ENCODE measurements at places on chromosomes 2 and 18.

GRCh38 chr2:227862227-227862740 lies 9.1 kb upstream of the DAW1 start:
- DNase-seq: peak; percentile 66

GRCh38 chr2:21044694-21045371 lies 960 bp upstream of the APOB start:
- DNase-seq: no peak

DNA sequence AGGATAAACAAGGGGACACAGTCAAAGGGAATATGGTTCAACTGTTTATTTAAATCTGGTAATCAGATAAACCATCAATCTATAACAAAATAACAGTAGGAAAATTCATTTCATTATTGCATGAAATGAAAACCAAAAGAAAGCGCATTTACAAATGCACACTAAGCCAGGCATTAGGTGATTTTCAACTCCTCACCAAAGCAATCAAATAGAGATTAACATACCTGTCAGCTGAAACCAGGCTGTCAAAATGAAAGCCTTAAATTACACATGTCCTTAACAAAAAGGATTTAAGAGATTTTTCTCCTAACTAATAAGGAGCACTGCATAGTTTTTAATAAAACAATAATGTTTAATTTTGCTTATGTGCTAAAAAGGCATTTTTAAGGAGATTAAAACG lies 23.0 kb downstream of the STK39 start:
- DNase-seq: no peak

DNA sequence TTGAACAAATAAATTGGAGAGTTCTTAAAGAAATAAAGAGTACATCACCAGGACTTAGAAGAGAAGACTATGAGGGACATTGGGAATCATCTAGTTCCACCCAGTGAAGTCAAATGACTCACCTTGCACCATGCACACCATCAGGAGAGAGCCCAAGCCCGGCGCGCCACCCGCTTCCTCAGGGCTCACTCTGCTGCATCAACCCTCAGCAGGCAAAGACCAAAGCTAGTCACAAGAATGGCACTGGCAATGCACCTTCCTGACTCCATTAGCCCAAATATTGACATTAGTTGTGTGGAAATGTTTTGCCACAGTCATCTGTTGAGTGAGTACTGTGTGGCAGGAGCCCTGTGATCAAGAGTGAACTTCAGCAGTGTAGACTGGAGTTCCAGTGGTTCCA lies 7.1 kb upstream of the LYPD6B start:
- DNase-seq: no peak

GRCh38 chr2:240953426-240954410 lies 44.7 kb upstream of the SNED1 start:
- no peak for DNase-seq

GRCh38 chr2:40358783-40359182 lies 93.1 kb downstream of the SLC8A1 start:
- no peak for DNase-seq

- DNase-seq: no peak
Measured at GRCh38 chr2:2655453-2656114, 324.5 kb upstream of the MYT1L start.

DNA sequence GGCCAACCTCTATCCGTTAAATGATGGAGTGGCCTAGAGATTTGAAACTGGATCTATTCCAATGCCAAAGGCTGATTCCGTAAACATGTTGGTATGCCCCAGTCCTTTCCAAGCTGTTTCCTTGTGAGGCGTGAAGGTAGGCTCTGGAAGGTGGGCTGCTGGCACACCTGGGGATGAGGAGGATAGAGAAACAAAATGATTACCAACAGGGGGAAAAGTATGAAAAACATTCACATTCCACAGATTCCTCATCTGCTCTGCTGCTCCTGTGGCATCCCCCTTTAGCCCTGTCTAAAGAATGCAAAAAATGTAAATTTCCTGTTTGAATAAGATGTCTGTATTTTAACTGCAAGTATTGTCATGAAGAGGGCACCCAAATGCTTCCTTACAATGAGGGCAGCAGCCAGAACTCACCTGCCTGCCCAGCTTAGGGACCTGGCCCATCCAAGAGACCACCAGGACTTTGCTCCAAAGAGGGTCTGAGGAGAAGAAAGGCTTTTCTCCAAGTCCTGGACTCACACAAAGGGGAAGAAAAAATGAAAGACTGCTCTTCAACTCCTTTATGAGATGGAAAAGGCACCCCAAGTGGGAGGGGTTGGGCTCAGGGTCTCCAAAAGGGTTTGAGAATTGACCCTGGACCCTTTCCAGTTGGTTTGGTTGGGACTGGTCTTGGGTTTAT lies 132.3 kb upstream of the PELI1 start:
- DNase-seq: no peak

- DNase-seq: no peak
Measured at GRCh38 chr2:126429103-126429502, 226.9 kb upstream of the GYPC start.

GRCh38 chr2:95385570-95385984 lies 16.9 kb upstream of the FAHD2A start:
- no peak for DNase-seq

- peak; percentile 51 for DNase-seq
Measured at GRCh38 chr18:10530002-10530401, 4.2 kb downstream of the NAPG start.

DNA sequence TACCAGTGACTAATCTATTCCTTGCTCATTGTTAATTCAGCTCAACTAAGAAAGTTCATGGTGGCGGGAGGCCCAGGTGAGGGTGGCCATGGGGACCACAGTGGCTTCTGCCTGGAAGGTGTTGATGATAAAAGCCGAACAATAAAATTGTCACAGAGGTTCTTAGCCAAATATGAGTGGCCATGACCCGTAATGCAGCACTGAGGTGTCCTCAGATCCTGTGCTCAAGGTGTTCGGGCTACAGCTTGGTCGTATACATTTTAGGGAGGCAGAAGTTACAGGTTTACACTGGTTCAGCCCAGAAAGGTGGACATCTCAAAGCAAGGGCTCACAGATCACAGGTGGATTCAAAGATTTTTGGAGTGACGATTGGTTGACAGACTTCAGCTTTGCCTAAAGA lies 98.5 kb upstream of the SNTG2 start:
- no peak for DNase-seq

DNA sequence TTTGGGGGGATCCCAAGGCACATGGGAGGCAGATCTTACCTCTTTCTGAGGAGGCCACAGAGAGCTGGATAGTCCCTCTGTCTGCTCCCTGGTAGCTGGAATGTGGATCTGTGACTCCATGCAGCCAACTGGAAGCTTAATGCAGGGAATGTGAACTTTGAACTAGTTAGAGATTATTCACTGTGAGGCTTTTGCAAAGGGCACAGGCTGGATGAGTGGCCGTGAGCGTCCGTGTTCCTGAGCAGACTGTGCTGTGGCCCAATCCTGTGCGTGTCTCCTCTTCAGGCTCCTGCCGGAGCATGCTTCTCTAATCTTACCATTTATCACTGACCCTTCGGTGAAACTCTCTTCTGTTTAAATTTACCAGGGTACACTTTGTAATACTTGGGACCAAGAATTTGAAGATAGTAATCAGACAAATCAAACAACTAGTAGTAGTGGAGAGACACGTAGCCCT lies 187.6 kb downstream of the PTPRM start:
- DNase-seq: no peak

- DNase-seq: no peak
Measured at GRCh38 chr2:157169889-157170288, 87.6 kb upstream of the GALNT5 start.

DNA sequence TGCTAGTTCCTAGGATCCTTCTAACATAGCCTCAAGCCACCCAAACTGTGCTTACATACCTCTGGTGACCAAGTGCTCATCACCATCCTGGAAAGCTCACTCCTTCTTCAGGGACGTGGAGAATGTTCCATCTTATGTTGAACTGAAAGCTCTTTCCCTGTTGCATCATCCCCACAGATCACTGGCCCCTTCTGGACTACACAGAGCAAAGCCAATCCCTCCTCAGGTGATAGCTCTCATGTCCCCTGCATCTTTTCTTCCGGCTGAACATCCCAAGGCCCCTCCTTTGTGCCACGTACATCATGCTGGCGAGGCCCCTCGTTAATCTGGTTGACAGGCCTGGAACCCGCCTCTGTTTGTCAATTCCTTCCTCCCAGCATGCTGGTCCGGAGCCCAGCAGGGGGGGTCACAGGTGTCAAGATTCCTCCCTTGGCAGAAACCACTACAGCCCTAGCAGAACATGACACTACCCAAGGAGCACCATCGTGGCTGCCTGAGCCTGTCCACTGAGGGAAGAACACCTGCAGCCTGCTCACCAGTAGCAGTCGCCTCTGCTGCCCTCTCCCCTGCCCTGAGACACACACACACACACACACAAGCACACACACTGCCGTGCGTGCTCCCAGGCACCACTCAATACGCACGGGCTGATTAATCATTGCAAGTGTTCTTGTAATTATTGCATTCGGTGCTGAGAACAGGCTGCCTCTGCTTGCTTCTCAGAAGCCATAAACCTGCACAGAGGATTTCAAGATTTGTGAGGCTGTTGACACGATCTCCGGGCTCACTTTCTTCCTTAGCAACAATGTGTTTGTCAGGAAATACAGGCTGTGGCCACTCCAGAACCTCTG lies 6.3 kb upstream of the KCNK3 start:
- no peak for DNase-seq

GRCh38 chr18:6366776-6367175 lies 47.9 kb downstream of the L3MBTL4 start:
- DNase-seq: no peak

DNA sequence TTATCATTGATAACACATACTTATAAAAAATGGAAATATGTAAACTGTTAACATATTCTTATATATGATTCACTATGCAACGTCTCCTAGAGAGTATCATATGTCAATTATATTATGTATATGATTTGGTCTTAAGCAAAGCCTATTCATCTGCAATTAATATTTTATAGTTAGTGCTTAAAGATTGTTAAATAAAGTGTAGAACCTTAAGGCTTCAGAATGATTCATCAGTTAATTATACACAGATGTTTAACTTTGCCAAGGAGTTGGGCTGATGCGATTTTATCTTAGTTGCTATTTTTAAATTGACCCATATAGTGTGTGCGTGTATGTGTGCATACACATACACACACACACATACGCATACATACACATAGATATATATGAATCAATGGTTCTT lies 323.1 kb downstream of the RBM43 start:
- no peak for DNase-seq

DNA sequence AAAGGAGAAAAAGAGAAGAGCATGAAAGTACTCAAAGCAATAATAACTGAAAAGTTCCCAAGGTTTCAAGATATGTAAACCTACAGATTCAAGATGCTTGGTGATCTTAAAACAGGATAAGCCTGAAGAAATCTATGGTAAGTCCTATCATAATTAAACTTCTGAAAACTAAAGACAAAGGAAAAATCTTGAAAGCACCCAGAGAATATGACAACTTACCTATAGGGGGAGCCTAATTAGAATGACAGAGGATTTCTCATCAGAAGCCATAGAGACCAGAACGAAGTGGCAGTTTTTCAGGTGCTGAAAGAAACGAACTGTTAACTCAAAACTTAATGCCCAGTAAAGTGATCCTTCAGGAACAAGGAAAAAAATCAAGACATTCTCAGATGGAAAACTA lies 59.7 kb downstream of the XDH start:
- DNase-seq: no peak

GRCh38 chr2:3493615-3494007 lies 25.7 kb downstream of the ADI1 start:
- DNase-seq: no peak

GRCh38 chr18:45688113-45688512 lies 35.9 kb upstream of the SLC14A1 start:
- DNase-seq: peak; percentile 17

GRCh38 chr2:33104726-33105125 lies 158.0 kb downstream of the LTBP1 start:
- no peak for DNase-seq

GRCh38 chr18:37533647-37534584 lies 31.7 kb downstream of the CELF4 start:
- DNase-seq: no peak

- no peak for DNase-seq
Measured at GRCh38 chr2:3667151-3667631, 9.2 kb downstream of the ALLC start.

- no peak for DNase-seq
Measured at GRCh38 chr18:3260995-3261372, 949 bp upstream of the MYL12B start.

DNA sequence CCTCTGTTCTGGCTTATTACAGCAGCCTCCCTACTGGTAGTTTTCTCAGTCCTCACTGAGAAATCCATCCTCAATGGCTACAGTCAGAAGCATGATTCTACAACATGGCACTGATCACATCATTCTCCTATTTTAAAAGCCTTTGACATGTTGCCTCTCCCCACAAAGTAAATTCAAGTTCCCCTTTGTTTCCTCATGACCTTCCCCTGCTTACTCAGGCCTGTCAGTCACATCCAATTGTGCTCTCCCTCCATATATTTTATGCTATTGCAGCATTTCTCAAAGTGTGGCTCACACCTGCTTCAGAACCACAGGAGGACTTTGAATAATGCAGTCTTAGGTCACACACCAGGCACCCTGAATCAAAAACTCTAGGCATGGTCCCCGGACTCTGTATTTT lies 124.6 kb downstream of the SPOPL start:
- DNase-seq: peak; percentile 20

GRCh38 chr18:23574611-23575308 lies 11.5 kb downstream of the NPC1 start:
- no peak for DNase-seq

GRCh38 chr2:66545258-66545657 lies 110.3 kb downstream of the MEIS1 start:
- DNase-seq: no peak

DNA sequence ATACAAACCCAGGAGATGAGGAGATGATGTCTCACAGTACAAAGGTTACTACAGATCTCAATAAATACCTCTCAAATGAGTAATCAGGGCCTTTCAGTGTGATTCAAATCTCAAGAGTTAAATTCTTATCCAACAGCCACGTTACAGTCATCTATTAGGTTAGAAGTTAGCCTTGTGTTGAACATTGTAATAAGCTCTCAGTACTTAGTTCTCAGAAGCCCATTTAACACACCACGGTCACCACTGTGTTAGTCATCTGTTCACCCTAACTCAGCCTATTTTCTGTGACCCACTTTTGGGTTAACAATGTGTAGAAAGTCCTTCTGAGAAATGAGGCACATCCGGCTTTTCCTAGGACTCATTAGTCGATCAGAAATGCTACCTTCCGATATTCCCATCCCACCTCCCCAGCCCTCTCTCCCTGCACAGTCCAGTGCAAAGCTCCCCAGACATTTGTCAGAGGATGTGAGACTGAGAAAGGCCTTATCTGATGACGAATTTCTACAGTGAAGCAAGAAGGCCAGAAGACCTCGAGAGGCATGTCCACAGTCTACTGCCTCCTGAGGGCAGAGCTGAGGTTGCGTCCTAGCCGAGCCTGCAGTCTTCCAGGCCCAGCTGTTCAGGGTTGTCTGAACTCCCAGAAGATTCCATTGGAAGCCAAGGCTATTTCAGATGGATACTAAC lies 92.6 kb downstream of the ACTR2 start:
- no peak for DNase-seq

GRCh38 chr2:175827856-175828255 lies 174.2 kb downstream of the LNPK start:
- no peak for DNase-seq

- DNase-seq: peak; percentile 85
Measured at GRCh38 chr2:85844486-85844885, 44.3 kb downstream of the ST3GAL5 start.

Data from suppressor macrophage (primary cell).